ENCODE measurements at places on chromosomes 12 and 14.

DNA sequence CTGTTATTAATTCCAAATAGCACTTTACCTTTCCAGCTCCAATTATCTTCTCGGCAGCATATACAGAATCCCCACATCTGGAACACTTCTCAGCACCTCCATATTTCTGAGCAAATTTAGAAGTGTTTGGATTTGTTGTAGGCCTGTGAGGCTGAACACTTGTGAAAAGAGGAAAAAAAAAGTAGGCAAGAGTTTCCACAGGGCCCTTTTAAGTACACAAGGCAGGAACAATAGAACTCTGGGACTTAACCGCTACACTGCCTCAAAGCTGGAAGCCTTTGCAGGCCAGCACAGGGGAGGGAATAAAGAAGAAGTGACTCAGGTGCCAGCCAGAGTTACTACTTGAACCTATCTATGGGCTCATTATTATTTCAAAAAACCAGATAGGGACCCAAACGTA is 18.6 kb downstream of the CSRP2 start:
- DNase-seq: no peak

GRCh38 chr12:26090836-26091510 is 33.9 kb downstream of the BHLHE41 start:
- no peak for DNase-seq

DNA sequence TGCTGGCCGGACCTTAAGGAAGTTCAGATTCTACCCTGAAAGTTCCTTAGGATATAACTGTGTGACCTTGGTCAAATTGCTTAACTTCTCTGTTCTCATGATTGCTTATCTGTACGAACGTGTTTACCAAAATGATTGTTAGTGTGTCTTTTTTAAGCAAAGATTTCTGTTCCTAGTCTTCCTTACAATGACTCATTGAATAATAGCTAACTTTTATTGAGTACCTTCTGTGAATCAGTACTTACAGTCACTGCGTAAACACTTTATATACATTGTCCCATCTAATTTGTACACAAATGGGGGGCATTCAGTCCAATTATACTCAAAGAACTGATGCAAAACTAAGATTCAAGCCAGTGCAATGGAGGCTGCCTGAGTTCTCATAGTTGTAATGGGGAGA is 4.2 kb upstream of the TMEM30B start:
- DNase-seq: no peak

DNA sequence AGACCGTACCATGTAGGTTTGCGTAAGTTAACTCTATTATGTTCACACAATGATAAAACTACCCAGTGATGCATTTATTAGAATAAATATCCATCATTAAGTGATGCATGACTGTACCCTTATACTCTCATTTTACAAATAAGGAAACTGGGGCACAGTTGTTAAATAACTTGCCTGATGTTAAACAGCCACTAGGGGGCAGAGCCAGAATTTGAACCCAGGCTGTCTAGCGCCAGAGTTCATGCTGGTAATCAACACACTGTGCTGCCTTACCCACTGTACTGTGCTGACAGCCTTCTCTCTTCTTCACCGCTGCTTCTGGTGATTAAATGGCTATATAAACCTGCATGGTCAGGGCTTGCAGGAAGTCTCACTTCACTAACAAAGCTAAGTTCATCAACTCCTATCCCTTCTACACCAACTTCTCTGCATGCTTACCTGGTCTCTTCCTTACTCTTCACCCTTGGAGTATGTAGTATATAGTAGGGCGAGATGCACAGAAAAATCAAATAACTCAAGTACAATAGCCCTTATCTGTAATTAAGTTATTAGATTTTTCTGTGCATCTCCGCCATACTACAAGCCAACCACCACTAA is 43.6 kb upstream of the APPL2 start:
- DNase-seq: no peak

DNA sequence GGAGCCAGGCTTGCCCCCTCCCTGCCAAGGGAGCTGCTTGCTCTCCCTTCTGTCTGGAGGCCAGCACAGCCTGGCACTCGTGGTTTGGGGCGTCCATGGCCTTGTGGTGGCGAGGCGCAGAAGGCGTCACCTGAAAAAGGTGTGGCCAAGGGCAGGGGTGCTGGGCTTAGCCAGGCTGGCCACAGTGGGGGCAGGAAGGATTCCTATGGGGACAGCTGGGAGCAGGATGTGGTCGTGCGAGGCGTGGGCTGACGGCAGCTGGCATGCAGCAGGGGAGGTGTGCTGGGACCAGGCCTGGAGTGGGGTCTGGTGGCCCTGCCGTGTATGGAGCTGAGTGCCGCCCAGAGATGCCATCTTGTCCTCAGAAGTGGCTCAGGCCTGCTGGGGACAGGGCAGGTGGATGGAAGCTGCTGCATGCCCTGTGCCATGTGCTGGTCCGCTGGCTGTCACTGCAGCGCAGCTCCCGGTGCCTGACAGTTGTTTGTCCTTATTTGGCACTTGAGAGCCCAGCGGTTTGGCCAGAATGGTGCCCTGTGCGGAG is 30.0 kb downstream of the SH2B3 start:
- no peak for DNase-seq

Data from NCI-H1930 (cell line).